ENCODE measurements at places on chromosomes 6 and 20.

DNA sequence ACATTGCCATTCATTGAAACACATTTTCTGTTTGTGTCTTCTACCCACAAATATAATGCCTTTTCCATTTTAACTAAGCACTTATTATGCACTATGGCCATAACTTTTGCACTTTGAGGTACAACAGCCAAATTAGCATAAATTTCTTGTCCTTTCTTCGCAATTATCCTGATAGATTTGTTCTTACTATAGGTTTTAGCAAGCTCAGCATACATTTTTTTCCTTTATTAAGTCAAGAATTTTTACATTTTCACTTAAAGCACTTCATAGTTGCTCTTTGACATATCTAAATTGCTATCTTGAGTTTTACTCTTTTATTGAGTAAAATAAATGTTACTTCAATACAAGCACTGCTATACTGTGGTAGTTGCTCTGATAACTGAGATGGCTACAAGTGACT, 5.8 kb downstream of the DEFB114 start:
- no peak for DNase-seq

GRCh38 chr20:48790473-48791003, 37.3 kb downstream of the PREX1 start:
- no peak for DNase-seq

DNA sequence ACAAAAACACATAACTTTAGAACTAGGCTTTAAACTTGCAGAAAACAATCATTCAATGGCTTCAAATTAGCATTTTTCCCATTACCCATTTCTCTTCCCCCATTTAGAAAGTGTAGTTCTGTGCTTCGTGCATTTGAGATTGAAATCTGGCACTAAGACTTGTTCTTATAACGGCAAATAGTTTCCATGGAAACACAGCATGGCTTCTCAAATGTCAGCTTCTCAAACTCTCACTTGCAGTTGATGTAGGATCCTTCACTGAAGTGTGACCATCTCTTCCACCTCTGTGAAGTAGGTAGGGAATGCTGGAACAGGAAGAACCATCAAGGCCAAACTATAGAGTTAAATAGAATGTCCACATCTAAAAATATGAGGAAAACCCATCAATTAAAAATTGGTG, 52.2 kb downstream of the MANEA start:
- DNase-seq, result no peak

DNA sequence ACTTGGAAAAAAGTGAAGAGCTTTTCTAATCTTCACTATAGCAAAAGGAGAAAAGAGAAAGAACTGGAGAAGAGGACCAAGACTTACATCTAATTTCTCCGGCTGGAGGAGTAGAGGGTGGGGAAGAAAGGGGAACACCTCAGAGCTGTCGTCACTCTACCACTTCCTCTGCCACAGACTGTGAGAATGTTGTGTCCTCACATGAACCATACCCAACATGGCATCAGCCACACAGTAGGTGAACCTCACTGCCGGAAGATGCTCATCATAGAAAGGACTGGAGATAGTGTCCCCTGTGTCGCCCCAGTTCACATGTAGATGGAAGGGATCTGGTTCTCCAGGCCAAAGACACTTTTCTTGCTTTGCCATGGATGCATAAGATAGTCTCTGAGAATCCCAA, 604.4 kb upstream of the NOX3 start:
- DNase-seq, result no peak

DNA sequence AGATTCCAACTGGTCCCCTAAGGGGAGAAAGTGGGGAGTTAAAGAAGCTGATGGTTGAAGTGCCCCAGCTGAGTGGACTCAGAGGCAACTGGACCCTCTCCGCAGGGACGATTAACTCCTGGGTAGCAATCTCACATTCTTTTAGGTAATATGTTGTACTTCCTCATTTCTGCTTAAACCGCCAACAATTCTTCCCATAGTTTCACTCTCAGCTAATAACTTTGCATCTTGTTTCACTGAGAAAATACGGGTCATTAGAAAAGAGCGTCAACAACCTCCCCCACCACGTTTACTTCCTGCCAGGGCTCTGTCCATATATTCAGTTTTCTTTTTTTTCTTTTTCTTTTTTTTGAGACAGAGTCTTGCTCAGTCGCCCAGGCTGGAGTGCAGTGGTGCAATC, 39.5 kb upstream of the CHD6 start:
- DNase-seq, result no peak

DNA sequence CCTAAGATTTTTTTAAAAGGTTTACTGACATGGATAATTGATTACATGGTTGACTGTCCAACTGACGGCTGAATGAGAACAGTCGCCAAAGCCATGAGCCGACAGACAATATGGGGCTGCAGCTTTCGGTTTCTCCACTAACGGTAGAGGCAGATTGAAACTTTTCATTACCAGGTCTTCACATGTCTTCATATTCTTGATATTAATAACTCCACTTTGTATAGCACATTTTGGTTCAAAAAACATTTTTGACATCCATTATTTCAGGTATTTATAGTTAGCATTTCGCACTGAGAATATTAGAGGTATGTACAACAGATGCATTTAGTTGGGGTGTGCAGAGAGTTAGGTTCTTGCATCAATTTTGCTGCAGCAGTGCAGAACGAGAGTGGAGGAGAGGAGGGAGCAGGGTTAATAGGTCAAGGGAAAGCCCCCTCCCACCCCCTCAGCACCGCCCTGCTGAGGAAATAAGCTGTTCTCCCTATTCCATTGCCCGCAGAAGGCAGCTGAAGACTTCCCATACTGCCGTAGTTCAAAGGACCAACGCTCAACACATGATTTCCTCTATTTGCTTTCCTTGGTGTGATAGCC, 73.6 kb upstream of the ADTRP start:
- no peak for DNase-seq

DNA sequence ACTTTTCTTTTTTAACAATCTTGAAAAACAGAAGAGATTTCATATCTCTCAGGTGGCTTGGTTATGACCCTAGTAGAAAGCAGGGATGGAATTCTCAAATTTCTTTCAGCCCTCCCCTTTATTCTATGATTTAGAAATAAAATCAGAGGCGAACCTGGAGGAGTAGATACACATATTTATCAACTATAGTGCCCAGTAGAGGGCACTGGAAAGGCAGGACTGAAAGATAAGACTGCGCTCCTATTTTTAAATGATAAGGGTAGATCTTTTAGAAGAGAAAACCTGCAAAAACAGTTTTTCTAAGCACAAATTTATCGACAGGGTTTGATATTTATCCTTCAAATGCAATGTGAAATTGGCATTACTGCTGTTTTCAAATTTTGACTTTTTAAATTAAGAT, 1296.6 kb downstream of the EPHA7 start:
- no peak for DNase-seq

DNA sequence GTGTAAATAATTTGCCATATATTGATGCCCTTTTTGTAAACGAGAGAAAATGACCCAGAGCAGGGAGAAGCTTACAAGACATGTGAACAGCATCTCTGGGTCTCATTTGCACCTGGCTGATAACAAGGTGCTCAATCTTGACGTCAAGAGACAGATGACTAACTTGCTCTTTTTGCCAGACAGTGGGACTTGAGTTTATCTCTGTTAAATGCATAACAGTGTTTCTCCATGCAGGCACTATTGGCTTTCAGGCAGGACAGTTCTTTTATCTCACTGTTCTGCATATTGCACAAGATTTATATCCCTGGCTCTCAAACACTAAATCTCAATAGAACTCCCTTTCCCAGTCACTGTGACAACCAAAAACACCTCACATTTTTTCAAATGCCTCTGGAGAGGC, 56.4 kb downstream of the RFX6 start:
- DNase-seq, result no peak

- DNase-seq, result no peak
These were observed 19.1 kb upstream of the IRF4 start for GRCh38 chr6:372336-372911.

DNA sequence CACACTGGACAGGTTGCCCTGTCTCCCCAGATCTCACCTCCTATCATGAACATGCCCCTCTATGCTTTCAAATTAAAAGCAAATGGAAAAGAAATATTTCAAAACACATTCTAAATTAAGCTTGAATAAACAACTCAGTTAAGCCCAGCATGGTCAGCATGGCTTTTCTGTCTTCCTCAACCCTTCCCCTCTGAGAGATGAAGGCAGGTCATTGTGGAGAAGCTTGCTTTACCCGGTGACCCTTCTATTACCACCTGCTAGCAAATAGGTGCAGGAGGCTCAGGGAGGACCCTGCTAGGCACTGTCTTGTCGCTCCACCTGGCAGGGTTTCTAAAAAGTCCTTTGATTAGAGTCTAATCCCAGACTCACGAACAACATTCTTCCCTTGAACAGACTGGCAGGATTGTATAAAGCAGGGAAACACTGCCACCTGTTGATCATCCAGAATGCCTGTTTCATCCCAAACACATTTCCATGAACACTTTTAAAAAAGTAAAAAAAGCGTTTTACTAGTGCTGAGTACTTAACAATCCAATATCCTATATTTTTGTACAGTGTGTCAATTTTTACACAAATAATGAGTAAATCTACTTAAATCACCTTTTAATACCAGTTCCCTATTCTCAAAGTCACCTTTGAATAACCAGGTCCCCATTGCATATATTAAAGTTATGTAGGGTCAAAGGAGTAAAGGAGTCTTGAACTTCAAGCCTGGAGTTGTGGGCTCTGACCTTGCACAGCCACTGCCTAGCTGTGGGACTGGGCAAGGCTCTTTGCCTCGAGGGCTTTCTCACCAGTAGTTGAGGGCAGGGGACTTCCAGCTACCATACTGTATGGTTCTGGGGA, 75.5 kb downstream of the GPR6 start:
- peak; percentile 53 for DNase-seq

DNA sequence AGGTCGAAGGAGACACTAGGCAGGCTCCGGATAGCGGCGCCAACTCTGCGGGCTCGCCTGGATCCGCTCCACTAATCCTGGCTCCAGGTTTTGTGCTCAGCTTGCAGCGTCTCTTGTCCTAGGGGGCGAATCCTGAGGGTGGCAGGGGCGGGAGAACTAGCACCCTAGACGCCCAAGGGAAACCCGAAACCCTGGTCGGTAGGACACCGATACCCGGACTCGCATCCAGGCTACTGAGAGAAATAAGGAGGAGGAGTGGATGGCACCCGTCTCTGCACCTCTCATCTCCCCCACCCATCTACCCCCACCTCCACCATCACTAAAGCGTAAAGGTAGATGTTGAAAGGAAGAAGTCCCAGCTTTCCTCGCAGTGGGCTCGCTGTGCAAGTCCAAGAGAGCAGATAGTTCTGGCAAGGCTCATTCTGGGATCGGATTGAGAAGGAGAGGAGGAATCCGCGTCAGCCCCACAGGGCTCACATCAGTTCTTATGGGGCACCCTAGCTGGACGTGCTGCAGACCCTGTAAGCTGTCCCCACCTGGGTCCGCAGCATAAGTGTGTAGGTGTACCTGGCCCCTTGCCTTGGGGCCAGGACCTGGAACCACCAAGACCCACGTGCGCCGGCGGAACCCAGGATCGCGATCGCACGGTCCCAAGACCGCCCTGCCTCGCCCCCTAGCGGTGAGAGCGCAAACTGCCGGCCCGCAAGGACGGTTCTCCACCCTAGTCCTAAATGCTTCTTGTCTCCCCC, 6.9 kb downstream of the SLC32A1 start:
- DNase-seq, result peak; percentile 94

GRCh38 chr6:44178424-44179071, 19.9 kb downstream of the CAPN11 start:
- no peak for DNase-seq

GRCh38 chr20:40803381-40803780, 114.3 kb upstream of the MAFB start:
- no peak for DNase-seq

DNA sequence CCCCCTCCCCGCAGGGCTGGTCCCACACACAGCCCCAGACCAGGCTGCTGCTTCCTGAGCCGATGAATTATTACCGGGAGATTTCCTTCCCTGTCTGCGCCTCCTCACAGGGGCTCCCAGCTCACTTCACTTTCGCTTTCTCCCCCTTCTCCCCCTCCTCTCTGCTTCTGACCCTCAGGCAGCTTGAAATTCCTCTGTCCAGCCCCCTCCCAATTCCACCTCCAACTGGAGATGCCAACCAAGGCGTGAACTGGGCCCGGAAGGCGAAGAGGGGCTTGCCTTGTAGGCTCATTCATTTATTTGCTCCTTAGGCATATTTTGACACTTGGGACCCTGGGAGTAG, 1.7 kb upstream of the TCF15 start:
- DNase-seq, result no peak

DNA sequence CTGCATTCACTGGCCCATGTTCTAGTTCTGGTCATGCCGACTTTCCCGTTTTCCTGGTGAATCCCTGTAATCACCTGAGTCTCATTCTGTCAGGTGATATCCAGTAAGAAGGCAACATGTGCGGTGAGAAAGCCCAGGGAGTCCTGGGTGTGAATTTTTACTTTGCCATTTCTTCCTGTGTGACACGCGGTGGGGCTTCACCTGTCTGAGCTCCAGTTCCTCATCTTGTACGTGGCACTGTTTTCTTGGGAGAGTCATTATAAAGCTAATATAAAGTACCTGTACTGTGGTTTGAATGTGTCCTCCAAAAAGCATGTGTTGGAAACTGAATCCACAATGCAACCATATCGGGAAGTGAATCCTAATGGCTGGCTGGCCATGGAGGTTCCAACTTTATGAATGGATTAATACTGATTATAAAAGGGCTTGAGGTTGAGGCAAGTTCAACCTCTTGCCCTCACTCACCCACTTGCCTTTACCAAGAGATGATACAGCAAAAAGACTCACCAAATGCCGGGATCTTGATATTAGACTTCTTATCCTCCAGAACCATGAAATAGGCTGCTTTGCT, 5.1 kb downstream of the HLA-E start:
- DNase-seq, result no peak

GRCh38 chr6:111238464-111239119, 151.3 kb downstream of the SLC16A10 start:
- DNase-seq, result no peak

DNA sequence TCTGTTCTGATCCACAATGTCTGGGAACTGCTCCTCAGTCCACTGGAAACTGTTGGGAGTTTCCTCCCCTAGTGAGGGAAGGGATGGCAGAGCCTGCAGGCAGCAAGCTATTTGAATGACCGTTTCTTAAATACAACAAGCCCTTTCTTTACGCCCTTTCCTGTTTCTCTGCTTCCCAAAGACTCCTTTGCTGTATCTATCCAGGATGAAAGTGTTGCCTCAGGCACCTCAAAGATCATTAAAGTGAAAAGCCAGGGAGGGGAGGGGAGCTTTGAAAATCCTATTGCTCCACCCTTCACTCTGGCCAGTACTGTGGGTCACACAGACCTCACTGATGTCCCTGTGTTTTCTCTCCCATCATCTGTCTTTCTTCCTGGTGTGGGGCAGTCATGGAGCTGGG, 213.1 kb downstream of the RNF144B start:
- no peak for DNase-seq

DNA sequence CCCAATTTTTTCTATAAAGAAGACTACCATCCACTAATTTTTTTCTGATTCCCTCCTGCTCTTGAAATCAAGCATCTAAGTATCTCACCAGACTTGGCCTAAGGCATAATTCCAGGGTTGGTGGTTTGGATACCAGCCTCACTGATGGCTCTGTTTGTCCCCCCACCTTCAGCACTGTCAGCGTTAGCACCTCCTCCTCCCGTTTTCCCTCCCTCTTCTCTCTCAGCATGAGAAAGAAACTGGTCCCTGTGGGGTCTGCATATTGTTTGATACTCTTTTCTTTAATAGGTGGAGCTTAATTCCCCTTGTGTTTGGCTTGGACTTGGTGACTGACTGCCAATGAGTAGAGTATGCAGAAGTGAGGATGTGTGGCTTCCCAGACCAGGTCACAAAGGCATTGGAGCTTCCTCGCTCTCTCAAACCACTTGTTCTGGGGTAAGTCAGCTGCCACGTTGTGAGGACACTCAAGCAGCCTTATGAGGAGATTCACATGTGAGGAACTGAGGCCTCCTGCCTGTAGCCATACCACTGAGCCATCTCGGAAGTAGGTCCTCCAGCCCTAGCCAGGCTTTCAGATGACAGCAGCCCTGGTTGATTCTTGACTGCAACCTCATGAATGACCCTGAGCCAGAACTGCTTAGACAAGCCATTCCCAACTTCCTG, 65.2 kb downstream of the RIOK1 start:
- no peak for DNase-seq

Data from 8988T (cell line).